ENCODE measurements at places on chromosomes 7 and 10.

DNA sequence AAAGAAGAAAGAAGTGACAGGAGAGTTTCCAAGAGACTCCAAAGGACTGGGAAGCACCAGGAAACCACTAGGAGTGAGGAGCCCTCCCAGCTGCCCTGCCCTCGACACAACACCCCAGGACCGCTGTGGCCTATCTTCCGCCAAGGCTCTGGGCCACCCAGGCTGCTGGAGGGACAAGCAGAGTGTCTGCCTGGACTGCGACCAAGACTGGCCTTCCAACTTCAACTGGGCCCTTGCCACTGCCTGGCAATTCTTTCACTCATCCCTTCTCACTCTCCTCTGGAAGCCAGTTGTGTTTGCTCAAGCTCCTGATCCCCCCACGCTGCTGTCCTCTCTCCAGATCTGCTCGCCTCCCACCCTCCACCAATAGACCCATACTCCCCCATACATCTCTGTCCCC is 10.2 kb downstream of the KIAA1549 start:
- DNase-seq = no peak

- DNase-seq = no peak
Observed at GRCh38 chr7:42961170-42961569, 29.0 kb downstream of the MRPL32 start.

GRCh38 chr10:104099269-104099668 is 13.6 kb upstream of the COL17A1 start:
- no peak for DNase-seq

- DNase-seq = no peak
Observed at GRCh38 chr10:132263866-132264265, 43.9 kb downstream of the STK32C start.

GRCh38 chr7:71566991-71567390 is 435.0 kb downstream of the GALNT17 start:
- no peak for DNase-seq

DNA sequence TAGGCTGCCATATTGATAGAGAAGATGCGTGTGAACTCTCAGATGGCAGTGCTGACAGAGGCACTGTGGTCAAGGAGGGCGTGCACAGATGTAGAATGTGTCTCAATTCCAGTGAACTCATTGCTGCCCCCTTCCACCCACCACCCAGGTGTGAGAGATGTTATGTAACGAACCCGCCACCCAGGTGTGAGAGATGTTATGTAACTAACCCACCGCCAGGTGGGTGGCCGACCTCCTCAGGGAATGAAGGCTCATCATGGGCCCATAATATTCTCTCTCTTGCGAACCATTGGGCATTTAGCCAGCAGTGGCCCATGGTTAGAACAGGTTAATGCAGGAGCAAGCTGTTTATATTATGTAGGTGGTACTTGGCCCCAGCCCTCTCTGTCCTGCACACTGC is 140.4 kb upstream of the MTPN start:
- no peak for DNase-seq

GRCh38 chr7:35268953-35269352 is 15.1 kb upstream of the TBX20 start:
- no peak for DNase-seq
